GM12892 (cell line): ENCODE measurements at places on chromosomes 2 and 18.

DNA sequence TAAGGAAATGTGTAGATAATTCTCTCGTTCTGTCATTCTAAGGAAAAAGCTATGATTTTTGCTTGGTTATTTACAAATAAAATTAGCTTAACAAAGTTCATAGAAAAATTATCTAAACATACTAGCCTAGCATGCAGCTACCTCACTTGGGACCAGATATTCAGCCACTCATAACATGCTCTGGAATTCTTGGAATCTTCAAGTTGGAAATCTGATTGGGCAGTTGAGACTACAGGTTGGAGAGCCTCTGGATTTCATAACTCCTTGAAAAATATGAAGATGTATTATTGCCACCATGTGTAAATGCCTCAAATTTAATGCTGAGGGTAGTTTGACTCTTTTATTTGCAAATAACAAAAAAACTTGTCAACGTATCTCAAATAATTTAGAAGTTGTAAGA lies 132.2 kb upstream of the GULP1 start:
- no peak for DNase-seq

DNA sequence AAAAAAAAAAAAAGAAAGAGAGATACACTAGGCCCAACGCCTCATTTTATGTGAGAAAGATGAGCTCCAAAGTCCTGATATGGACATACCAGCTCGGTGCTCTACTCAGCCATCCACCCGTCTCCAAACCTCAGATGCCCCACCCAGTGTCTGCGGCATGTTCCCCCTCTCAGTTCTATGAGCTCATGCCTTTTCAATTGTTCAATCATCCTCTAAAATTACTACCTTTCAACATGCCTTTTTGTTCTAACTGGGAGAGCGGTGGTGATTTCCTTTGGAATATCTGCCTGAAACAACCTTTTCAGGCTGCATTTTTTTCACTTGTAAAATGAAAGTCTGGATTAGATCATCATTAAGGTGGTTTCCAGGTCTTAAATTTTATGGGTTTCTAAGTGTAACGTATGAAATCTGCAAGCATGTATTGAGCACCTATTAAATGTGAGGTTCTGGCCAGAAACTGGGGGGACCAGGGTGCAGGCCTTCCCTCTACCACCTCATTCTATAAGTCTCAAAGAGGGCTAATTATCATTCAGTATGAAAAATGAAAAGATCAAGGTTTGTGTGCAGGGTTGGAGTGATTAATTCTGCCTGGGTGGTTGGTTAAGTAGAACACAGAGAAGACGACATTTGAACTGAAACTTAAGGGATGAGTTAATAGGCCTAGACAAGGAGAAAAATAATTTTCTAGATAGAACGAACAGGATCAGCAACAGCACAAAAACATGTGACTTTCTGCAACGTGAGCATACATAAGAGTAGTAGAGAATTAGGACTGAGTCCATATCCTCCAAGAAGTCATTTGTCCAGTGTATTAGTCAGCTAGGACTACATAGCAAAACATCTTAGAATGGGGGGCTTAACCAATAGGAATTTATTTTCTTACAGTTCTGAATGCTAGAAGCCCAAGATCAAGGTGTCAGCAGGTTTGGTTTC lies 87.4 kb upstream of the GLS start:
- no peak for DNase-seq

DNA sequence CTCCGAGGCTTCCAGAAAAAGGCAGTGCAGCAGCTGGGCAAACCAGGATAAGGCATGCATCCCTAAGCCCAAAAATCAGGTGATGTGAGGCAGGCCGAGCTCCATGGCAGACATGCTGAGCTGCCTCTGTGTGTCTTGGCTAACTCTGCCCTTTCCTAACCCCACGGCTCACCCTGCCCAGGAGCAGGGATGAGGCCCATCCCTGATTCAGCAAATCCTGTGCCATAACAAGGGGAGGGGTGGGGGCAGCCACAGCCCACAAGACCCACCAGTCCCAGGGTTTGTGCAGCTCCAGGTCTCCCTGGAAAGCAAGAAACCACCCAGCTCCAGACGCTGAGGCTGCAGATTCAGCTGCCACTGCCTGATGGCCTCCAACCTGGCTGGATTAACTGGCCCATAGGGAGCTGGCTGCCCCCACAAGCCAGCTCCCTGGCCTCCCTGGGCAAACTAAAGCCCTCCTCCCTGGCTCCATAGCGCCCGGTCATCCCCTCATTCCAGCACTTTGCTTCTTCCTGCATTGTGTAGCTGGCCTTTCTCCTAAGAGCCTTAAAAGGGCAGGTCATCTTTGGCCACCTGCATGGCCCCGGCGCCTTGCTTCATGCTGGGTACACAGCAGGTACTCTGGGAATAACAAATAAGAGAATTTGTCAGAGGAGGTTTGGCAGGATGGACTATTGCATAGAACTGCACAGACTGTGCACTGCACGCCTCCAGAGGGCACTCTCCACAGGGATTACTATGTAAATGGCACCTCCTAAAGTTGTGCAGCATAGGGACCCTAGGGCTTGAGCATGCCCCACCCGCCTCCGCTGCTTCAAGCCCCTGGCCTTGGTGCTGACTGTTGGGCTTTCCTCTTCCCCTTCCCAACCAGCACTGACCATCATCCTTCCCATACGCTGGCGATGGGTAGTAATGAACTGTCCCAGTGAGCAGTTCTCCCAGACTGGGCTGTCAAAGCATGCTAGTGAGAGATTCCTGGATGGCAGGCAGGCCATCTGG lies 10.7 kb downstream of the STEAP3 start:
- no peak for DNase-seq

DNA sequence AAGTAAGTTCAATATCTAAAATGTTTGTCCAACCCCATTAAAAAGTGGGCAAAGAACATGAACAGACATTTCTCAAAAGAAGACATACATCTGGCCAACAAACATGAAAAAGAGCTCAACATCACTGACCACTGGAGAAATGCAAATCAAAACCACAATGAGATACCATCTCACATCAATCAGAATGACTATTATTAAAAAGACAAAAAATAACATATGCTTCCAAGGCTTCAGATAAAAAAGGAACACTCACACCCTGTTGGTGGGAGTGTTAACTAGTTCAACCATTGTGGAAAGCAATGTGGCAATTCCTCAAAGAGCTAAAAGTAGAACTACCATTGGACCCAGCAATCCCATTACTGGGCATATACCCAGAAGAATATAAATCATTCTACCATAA lies 931.1 kb downstream of the LRP1B start:
- DNase-seq = no peak

DNA sequence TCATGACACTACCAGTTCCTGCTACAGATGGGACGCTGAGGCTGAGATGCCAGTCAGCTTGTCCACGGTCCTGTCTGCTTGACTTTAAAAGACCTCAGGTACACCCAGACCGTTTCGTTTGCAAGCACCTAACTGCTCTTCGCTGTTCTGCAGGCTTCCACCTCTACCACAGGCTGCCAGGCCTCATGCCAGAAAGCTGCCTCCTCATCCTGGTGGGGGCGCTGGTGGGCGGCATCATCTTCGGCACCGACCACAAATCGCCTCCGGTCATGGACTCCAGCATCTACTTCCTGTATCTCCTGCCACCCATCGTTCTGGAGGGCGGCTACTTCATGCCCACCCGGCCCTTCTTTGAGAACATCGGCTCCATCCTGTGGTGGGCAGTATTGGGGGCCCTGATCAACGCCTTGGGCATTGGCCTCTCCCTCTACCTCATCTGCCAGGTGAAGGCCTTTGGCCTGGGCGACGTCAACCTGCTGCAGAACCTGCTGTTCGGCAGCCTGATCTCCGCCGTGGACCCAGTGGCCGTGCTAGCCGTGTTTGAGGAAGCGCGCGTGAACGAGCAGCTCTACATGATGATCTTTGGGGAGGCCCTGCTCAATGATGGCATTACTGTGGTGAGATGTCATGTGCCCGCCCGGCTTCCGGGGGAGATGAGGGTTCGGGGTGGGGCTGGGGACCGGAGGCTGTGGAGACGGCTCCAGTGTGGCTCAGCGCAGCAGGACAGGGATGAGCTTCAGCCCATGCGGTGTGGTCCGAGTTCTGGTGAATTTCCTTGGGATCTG lies 5.9 kb downstream of the SLC9A4 start:
- DNase-seq = no peak

- DNase-seq = no peak
Measured at GRCh38 chr2:102509749-102510148, 36.7 kb downstream of the SLC9A4 start.

DNA sequence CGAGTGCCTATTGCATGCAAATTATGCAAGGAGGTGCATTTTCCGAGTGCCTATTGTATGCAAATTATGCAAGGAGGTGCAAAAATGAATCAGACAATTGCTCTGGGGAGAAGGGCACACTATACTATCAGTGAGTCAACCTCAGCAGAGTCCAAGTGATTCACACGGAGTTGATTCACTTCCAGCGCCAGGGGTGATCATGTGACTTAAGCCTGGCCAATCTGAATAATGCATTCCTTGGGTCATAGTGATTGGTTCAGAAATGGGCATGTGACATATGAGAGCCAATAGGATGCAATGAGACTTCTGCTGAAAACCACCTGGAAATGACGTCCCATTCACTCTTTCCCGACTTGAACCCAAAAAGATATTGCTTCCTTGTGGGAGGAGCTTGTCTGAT lies 152.2 kb downstream of the DAW1 start:
- no peak for DNase-seq

- DNase-seq = no peak
Measured at GRCh38 chr2:214676421-214677089, 132.9 kb downstream of the BARD1 start.

- no peak for DNase-seq
Measured at GRCh38 chr2:64134813-64135212, 9.4 kb downstream of the PELI1 start.

DNA sequence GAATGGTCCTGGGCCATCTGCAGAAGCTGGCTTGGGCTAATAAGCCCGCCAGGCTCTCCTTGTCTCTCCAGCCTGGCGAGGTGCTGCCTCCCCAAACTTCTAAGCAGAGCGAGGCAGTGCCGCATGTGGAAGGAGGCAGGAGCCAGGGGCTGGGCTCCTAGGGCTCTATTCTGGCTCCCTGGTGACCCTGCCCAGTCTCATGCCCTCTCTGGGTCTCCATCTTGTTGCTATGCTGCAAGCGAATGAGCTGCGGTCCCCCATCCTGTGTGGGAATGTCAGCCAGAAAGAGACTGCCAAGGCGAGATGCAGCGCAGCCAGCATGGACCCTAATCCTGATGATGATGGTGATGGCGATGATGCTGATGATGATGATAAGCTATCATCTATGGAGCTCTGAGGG lies 48.7 kb downstream of the TNS1 start:
- no peak for DNase-seq

GRCh38 chr2:43221763-43222474 lies 4.5 kb downstream of the ZFP36L2 start:
- DNase-seq = no peak

DNA sequence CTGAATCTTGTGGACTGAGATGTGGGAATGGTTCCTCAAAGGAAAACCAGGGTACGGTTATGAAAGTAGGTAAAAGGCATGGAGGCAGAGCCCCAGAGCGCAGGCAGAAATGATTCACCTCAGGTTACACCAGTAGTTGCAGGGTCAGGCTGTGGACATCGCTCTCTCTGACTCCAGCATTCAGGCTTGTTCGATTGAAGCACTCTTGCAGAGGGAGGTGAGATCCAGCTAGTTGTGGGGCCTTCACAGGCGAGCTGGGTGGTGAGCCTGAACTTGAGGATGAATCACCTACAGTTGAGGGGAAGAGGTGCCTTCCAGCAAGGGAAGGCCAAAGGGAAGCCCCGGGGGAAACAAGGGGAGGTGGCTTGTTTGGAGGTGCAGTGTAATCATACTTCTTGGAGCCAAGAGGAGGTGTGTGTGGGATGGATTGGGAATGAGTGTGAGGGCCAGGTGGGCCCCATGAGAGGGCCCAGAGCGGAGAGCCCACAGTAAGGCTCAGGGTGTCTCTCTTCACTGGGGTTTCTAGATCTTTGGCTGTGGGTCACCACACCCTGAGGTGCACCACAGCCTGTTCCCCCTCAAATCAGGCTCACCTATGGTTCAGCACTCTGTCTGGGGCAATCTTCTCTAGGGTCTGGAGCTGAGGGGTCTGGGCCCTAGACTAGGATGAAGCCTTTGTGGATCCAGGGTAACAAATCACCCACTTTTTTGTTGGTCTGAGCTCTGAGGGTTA lies 48.5 kb upstream of the MCFD2 start:
- DNase-seq = no peak
